ENCODE measurements at places on chromosomes 11 and 22.

DNA sequence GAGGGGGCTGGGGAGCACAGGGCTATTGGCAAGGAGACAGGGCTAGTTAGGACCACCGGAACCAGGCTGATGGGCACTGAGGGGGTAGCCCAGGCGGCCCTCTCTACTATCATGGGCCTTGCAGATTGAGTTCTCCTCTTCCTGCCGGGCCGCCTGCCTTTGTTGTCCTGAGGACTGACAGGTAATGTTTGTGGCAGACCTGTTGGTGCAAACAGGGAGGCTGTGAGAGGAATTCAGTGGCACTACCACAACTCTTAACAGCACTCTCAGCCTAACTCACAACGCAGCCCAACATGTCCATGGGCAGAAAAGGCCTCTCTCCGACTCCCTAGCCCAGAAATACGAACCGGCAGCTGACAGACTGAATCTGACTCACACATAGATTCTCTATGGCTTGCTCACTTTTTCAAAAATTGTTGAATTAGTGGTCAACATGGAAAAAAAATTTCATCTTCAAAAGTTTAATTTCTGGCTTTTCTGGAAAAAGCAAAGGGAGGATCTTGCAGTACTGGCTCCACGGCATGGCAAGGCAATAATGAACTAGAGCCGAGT lies 11.4 kb downstream of the KCNJ5 start:
- no peak for DNase-seq

DNA sequence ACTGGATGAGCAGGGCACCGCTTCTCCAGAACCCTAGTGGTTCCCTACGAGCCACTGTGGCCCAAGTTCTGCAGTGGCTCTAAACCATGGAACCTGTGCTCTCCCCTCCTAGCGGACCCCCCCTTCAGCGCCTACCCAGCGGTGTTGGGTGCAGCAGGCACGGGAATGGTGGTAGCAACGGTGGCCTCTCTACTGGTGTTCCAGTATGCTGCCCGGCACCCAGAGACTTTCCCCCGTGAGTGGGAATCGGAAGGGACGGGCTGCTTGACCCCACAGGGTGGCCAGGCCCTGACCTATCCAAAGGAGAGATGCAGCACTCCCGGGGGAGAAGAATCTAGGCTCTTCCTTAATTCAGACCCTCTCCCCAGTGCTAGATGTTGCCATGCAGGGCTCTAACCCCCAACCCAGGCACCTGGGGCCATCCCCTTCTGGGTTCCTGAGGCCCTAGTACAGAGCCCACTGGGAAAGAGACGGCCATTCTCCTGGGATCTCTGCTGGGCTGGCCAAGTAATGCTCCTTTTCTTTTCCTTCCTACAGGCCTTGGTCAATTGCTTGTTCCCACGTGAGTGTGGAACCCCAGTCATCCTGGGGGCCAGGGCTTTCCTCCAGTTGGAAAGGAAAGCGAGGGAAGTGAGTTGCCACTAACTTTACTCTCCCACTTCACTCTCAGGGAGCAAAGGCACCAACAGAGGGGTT lies 9.2 kb downstream of the VSIG10L2 start:
- DNase-seq, result no peak

GRCh38 chr11:8368194-8368593 lies 104.5 kb upstream of the LMO1 start:
- DNase-seq, result no peak

DNA sequence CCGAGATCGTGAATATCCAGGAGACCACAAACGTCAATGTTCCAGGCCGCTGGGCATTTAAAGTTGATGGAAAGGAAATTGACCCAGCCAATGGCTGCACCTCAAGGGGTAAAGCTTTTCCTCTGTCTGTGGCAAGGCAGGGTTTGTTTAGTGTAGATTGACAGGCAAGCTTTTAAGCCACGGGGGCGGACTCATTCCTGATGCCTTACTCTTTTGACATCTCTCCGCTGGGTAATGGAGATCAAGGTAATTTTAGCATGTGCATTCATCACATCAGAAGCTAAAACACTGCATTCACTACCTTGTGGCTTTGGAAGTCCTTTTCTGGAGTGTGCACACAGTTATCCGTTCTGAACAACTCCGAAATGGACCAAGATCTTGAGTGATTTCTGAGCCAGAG lies 12.6 kb downstream of the TECTA start:
- no peak for DNase-seq

DNA sequence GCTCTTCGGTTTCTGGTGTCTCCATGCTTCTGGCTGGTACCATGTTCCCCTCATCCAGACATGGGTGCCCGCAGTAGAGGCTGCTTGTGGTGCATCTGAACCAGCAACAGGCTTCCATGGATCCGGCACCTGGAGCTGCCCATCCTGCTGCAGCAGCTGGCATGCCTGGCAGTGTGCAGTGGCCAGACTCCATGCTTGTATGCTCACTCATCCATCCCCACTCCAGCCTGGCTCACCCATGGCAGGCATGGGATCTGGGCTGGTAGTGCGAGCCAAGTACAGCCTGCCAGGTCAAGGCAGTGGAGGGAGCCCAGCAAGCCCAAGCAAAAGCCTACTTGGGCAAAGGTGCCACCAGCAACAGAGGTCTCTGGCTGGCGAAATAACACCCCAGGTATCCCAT lies 6.2 kb upstream of the OR5W2 start:
- DNase-seq, result no peak

DNA sequence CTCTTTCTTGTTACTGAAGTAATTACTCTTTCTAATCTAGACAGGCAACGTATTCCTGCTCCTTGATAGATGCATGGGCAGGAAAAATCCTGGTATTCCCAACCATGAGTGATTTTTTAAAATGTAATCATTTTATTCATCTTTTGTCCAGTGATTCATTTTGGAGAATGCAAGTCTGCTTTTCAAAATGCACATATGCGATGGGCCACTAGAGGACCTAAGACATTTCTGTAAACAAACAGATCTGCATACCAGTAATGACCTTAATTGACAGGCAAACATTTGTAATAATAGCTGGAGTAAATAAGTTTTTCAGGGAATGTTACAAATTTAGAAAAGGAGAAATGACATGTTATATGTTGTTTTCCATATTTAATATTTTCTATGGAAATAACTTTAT lies 1167.6 kb downstream of the JRKL start:
- DNase-seq, result no peak

GRCh38 chr11:61575886-61576861 lies 4.7 kb downstream of the SYT7 start:
- no peak for DNase-seq

DNA sequence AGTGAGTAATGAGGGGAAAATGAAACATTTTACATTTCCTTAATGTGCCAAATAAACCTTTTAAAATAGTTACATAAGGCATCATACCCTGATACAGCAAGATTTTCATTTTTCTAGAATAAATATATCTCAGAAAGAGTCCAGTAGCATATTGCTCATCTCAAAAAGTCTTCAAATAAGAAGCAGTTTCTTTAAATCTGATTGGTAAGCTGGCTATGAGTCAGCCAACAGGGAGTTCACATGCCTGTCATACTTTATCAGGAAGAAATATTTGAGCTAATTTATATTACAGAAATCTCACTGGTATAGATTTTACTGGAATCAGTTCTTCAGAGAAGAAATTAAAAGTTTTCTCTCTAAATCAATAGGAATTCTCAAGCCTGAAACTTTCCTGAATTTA lies 258.1 kb downstream of the C11orf87 start:
- DNase-seq, result no peak

DNA sequence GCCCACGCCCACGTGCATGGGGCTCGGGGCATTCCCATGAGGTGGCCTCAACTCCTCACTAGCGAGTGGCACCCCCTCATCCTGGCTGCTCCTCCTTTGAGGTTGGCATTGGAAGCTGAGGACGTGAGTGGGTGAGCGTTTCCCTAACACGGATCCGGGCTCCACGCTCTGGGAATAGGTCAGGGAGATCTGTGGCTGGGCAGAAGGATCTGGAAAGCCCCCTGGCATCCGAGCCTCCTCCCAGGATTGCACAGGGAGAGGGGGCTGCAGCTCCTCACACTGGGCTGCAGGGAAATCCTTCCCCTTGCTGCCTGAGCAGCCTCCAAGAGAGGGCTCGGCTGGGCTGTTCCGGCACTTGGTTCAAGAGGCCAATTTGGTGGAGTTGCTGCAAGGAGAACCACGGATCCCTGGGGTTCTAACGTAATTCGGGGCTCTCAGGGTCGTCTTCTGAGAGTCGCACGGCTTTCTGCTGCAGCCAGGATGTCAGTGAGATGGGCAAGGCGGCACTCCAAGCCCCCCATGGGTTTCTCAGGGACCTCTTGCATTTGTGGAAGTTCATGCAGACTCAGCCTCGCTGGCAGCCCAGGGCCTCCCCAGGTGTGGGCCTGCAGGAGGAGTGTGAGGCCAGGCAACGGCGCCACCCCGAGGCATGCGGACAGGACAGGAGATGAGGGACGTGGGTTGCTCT lies 1119.0 kb downstream of the BRD1 start:
- DNase-seq, result no peak

- no peak for DNase-seq
Observed at GRCh38 chr11:42555190-42555589, 756.6 kb upstream of the API5 start.

GRCh38 chr11:18684267-18684666 lies 14.3 kb upstream of the TMEM86A start:
- DNase-seq, result no peak

GRCh38 chr11:128776069-128776423 lies 82.2 kb downstream of the FLI1 start:
- no peak for DNase-seq

- DNase-seq, result no peak
Observed at GRCh38 chr11:126645186-126645585, 289.7 kb downstream of the ST3GAL4 start.

- DNase-seq, result no peak
Observed at GRCh38 chr11:31092638-31093037, 276.9 kb downstream of the DCDC1 start.

- no peak for DNase-seq
Observed at GRCh38 chr22:43580271-43580750, 168.5 kb downstream of the MPPED1 start.

DNA sequence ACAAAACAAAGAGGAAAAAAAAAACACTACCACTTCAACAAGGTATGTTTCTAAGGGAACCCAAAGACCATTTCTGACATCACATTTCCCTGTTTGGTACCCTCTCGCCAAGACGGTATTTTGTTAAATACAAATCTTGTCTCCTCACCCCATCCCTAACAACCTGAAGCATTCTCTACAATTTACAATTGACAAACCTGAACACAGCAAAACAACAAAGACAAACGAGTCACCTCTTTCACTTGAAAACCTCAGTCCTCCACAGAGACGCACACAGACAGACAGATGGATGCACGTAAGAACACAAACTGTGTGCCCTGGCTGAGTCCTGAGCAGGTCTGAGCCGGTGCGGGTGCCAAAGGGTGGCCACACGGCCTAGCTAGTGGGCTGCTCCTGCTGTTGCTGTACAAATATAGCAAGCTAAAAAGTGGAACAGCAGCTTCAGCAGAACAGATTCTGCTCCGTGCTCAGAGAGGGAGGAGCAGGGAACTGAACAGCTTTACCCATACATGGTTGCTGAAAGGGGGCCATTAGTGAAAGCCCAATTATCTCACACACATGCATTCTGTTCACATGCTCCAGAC lies 28.5 kb downstream of the CELF1 start:
- no peak for DNase-seq

GRCh38 chr11:78838417-78838816 lies 263.8 kb upstream of the NARS2 start:
- DNase-seq, result no peak

DNA sequence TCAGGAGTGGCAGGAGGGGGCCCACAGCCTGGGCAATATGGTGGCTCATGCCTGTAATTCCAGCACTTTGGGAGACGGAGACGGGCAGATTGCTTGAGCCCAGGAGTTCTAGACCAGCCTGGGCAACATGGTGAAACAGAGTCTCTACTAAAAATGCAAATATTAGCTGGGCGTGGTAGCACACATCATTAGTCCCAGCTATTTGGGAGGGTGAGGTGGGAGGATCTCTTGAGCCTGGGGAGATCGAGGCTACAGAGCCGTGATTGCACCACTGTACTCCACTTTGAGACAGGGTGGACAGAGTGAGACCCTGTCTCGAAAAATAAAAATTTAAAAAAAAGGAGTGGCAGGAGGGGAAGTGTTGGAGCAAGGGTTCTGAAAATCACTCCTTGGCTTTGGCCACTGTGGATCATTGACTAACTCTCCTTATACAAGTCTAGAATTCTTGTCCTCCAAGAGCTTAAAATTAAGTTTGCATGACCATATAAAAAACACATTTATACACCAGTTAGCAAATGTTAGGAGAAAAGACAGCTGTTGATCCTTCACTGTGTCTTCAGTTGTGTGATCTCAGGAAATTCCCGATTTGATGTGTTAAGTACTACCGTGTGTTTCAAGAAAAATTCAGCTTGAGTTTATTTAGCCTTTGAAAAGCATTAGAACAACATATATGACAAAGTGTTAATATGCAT lies 2.3 kb upstream of the WEE1 start:
- no peak for DNase-seq

- DNase-seq, result no peak
Observed at GRCh38 chr11:14370496-14370895, 11.5 kb upstream of the RRAS2 start.
